ENCODE measurements at places on chromosomes 6 and 20.

- DNase-seq, result no peak
Measured at GRCh38 chr20:51532577-51533191, 9.8 kb downstream of the NFATC2 start.

- no peak for DNase-seq
Measured at GRCh38 chr6:106882138-106882537, 92.4 kb downstream of the CD24 start.

- no peak for DNase-seq
Measured at GRCh38 chr6:117306227-117306790, 41.0 kb downstream of the VGLL2 start.

DNA sequence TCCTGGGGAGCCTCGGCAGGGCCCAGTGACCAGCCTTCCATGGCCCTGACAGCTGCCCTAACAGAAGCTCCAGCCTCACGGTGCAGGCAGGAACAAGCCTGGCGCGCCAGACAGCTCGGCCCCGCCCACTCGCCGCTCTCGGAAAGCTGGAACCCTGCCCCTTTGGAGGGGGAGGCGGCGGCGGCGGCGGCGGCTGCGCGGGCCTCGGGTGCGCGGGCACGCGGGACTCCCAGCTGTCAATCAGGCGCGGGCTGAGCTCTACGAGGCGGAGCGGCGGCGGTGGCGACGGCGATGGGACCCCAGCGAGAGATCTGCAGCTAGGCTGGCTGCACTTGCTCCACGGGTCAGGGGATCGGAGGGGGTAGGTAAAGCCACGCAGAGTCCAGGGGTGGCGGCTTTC lies at the start of gene NRSN1:
Gene NRSN1, plus strand, starts transcription at position 236 of the 400 bp plus-strand sequence. CDS start 8,113 bp downstream, outside the sequence.
- no peak for DNase-seq

DNA sequence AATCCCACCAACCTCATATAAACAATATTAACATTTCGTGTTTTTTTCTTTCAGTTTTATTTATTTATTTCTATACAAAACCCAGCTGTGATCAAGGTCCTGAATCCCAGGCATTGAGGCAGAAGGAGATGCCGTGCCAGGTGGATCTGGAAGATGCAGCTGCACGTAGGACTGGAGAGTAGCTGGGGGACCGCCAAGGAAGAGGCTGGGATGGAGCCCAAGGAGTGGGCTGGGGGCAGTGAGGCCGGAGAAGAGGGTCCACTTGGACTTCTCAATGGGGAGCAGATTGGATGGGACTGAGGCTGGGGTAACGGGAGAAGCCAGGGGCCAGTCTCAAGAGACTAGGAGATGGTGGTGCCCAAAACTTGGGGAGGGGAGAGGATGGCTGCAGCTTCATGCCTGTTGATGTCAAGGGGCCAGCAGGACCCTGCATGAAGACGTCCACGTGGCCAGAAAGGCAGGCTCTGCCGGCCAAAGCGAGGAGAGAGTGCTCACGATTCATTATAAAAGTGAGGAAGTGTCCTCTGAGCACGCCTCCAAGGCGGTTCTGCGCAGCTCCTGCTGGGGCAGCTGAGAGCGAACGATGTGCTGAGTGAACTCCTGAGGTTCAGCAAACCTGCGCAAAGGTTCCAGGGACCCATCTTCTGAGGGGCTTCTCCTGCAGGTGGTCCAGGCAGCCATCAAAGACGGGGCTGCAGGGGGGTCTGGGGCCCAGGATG lies 110.3 kb downstream of the BMP7 start:
- DNase-seq, result no peak

DNA sequence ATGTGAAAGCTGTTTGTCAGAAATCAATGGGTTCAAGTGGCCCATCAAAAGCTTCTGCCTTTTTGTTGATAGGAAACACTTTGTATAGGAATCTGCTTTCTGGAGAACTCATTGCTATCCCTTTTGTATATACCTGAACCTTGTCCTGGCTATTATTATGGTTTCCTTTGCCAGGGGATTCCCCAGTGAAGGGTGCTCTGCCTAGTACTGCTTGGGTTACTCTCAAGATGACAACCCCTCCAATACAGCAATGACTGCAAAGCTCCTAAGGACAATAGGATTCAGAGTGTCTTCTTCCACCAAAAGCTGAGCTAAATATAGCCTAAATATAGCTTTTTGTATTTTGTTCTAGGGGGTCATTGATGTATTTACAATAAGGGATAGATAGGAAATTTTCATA lies 54.0 kb upstream of the PTPRK start:
- DNase-seq, result no peak

DNA sequence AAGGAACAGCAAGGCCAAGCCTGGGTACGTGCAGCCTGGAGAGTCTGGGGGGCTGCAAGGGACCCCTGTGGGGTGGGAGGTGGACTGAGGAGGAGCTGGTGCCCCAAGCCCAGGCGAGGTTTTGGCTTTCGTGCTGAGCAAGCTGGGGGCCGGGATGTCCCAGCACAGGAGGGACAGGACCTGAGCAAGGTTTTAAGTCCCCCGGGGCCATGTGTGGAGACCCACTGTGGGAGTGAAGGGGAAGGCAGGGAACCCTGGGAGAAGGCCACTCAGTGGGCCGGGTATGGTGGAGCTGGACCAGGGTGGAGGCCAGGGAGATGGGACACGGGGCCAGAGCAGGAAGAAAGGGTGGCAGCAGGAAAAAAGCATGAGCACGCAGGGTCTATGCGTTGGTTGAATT lies 419.2 kb upstream of the SULF2 start:
- no peak for DNase-seq

All from activated CD4-positive, CD25-positive, alpha-beta regulatory T cell treated with anti-CD3 and anti-CD28 coated beads, Interleukin-2, amount 50 U/mL, for 16 hours (primary cell).